Colonic mucosa (tissue), 4 donors: ENCODE measurements at places on chromosomes 11 and 22.

DNA sequence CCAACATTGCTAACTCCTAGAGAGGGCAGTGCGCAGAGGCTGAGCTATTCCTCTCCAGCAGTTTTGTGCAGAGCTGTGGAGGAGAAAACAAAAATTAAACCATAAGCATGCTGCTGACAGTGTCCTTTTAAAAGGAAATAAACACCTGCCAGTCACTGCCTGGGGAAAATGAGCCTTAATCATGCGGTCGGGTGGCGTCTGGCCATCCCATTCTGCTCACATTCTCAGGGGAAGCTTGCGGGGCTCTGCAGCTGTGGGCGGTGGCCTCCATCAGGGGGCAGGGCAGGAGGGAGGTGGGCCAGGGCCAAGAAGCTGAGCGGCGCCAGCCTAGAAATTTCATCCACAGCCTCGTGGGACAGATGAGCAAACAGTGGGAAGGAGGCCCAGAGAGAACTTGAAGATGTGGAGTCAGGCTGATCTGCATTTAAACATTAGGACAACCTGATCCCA lies 71.0 kb upstream of the TP53I11 start:
- DNase-seq = peak; percentile 49

DNA sequence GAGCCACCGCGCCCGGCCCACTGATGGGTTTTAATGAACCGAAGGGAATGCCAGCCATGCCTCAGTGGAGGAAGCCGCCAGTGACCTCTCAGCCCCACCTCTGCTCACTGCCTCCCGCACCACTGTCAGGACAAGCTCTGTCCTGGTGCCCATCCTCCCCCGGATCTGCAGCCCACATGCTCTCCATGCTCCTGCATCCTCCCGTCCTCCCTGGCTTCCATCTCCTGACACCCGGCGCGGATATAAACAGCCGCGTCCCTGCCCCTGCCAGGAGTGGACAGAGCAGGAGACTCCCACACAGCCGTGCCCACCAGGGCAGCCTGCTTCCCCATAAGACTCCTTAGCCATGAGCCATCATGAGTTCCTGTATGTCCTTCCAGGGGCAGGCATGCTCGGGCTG lies 26.9 kb downstream of the MACROD1 start:
- no peak for DNase-seq

DNA sequence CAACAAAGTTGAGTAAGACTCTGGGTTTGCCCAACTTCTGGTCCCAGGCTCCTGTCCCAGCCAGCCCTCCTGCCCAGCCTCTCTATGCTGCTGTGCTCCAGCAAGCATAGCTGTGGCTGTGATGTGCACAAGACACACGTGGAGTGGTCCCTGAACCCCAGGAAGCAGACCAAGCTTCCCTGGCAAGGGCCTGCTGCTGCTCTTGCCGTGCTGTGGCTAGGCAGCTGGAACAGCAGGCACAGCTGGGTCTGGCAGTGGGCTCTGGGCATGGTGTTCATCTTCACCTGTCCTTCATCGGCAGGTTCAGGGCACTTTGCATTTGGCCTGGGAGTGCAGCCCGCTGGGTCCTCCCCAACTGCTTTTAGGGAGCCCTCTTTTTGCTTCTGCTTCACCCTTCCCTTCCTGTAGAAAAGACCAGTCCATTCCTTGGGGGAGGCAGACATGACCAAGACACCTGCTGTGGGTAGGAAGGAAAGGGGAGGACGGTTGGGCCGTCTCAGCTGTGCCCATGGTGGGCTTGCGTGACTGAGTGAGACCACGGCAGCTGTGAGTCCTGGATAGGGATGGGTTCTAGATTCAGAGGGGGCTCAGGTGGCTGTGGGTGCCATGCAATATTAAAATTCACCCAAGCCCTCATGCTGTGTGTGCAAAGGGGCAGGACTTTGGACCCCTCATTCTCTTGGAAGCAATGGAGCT lies 26.1 kb upstream of the ETS1 start:
- DNase-seq = no peak

DNA sequence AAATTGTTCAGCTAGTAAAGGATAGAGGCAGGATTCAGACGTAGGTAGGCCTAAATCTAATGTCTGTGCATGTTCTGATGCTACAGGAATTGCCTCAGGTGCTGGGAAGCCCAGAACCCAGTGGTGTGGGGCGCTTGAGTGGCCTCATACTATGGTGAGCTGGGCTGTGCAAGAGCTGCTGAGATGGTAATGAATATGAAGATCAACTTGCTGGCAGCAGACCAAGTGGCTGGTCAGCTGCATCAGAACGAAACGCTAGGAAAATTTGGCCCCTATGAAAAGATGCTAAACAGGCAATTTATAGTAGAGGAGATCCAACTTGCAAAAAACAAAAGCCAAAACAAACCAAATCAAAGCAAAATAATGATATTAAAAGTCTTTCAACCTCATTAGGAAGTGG lies 102.7 kb downstream of the INSC start:
- DNase-seq = no peak

GRCh38 chr11:57513911-57514537 lies 1.5 kb downstream of the SLC43A1 start:
- peak; percentile 58 for DNase-seq

- DNase-seq = no peak
These were observed 6.2 kb downstream of the MRGPRF start for GRCh38 chr11:69006816-69007215.

GRCh38 chr11:34086554-34087283 lies 18.7 kb upstream of the NAT10 start:
- DNase-seq = no peak

DNA sequence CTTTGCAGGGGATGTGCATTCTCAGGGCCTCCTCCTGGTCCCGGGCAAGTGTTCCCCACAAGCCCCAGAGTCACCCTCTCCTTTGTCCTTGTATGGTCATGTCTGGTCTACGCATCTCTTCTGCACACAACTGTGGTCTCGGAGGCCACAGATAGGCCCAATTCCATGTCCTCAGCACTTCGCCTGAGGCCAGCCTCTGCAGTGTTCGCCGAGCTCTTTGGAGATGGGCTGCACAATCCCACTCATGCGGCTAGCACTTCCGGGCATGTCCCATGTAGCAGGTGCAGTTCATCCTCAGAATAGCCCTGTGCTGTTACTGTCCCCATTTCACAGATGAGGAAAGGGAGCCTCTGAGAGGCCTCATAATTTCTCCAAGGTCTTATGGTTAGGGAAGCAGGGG lies 7.6 kb downstream of the PARVG start:
- no peak for DNase-seq

- no peak for DNase-seq
These were observed 3.2 kb upstream of the POGLUT3 start for GRCh38 chr11:108501396-108501795.

DNA sequence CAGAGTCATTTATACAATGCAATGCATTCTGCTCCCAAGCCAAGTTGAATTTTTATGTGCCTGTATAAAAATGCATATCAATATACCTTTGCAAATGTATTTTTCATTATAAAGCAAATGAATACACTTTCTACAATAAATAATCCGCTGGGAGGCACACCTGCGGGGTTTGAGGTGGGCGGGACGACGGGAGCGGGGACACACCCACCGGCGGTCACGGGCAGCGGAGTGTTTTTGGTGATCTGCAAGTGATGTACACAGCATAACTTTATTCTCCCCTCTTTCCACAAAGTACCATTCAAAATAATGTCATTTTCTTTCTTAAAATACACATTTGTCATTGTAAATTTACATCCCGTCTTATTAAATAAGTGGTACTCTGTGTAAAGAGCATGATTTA lies 54.1 kb downstream of the BRD1 start:
- DNase-seq = no peak

- no peak for DNase-seq
These were observed 99.3 kb upstream of the GAL start for GRCh38 chr11:68584991-68585524.

- peak; percentile 41 for DNase-seq
These were observed 38.5 kb upstream of the NAV2 start for GRCh38 chr11:19673924-19674729.

- no peak for DNase-seq
These were observed 74.2 kb downstream of the MYO7A start for GRCh38 chr11:77201991-77202841.

DNA sequence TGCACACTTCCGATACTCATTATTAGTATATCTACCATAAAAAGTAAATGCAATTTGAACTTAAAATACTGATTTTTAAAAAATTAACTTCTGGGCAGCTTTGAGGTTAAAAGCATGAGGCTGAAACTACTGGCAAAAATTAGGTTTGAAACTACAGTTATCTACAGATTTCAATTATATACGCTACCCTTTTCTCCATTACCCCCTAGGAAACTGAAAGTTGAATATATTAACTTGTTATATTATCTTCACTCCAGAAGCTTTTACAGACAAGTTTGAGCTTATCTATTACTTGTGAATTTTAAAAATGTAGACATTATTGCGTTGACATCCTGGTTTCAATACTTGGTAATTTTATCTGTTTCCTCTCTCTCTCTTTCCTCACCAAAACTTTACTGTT lies 96.7 kb upstream of the DDI1 start:
- DNase-seq = no peak

DNA sequence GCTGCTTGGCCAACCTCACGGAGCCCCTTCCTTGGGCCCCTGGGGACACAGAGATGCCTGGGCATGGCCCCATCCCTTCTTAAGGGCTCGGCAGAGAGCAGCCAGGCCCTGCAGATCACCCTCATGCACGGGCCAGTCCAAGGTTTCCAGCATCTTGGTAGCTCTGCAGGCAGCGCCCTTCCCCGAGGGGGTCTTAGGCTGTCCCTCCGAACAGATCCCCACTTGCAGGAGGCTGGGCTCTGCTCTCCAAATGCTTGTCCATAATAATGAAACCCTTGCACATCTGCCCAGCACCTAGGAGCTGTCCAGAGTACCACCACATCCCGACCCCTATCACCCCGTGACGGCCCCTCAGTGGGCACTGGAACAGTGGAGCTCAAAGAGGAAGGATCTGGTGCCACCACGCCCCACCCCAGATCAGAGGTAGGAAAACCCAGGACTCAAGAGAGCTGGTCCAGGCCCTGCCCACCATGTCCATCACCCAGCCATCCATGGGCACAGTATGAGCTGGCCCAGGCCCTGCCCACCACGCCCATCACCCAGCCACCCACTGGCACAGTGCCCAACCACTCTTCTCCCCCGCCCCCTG lies 92.5 kb upstream of the PRR5 start:
- DNase-seq = no peak

- DNase-seq = peak; percentile 13
These were observed 24.6 kb upstream of the LMO1 start for GRCh38 chr11:8288166-8288772.

DNA sequence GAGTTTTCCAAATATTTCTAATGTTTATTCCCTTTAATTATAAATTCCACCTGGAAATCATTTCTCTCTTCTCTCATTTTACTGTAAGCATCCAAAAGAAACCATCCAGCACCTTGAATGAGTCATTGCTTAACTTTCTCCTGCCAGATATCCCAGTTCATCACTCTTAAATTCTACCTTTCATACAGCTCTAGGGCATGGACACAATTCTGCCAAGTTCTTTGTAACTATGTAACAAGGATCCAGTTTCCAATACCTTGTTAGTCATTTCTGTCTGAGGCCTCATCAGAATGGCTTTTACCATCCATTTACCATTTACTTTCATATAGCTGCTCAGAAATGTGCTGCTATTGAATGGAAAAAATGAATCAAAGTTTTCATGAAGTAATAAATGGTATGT lies 455.4 kb upstream of the TENM4 start:
- no peak for DNase-seq

GRCh38 chr11:62710001-62710345 lies 2.5 kb downstream of the GNG3 start:
- DNase-seq = peak; percentile 45

- no peak for DNase-seq
These were observed 83.8 kb upstream of the FIBIN start for GRCh38 chr11:26909991-26910591.

DNA sequence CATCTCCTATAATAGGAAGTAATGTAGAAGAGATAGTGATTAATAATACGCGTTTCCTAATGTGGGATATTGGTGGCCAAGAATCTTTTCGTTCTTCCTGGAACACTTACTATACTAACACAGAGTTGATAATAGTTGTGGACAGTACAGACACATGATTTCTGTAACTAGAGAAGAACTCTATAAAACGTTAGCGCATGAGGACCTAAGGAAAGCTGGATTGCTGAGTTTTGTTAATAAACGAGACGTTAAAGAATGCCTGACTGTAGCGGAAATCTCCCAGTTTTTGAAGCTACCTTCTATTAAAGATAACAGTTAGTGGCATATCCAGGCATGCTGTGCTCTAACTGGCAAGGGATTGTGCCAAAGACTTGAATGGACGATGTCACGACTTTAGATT lies 83.3 kb downstream of the GGT1 start:
- DNase-seq = no peak

DNA sequence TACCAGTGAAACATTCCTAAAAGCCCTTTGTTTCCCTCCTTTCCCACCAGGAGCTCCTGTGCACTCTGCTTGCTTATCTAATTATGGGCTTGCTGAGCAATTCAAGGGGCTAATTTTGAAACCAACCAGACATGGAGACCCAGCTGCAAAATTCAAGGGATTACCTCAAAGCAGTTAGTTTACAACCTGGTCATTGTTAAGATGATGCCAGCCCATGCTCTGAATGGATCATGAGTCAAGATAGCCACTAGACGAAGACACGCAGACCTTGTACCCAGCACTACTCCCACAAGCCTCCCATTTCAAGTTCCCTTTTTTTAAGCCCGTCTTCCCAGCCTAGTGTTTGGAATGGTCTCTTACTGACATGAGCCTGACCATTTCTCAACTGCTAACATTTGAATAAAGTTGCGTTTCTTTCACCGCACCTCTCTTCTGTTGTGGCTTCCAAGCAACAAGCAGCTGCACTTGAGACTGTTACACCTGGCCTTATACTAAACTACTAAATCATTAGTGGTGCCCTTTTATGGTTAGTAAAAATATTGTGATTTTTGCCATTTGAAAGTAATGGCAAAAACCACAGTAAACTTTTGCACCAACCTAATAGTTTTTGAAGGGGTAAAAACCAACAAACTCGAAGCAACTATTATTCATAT lies 315.3 kb upstream of the LUZP2 start:
- DNase-seq = no peak

DNA sequence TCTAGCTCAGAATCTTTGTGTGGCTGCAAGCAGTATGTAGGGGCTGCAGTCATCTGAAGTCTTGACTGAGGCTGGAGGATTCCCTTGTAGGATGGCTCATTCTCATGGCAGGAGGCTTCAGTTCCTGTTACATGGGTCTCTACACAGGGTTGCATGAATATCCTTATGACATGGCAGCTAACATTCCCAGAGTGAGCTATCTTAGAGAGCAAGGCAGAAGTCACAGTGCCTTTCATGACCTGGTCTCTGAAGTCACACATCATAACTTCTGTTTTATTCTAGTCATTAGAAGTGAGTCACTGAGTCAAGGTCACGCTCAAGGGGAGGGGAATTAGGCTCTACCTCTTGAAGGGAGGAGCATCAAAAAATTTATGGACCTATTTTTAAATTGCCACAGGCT lies 10.3 kb upstream of the SPON1 start:
- no peak for DNase-seq

GRCh38 chr11:44286268-44286880 lies 23.6 kb downstream of the ALX4 start:
- DNase-seq = peak; percentile 33

DNA sequence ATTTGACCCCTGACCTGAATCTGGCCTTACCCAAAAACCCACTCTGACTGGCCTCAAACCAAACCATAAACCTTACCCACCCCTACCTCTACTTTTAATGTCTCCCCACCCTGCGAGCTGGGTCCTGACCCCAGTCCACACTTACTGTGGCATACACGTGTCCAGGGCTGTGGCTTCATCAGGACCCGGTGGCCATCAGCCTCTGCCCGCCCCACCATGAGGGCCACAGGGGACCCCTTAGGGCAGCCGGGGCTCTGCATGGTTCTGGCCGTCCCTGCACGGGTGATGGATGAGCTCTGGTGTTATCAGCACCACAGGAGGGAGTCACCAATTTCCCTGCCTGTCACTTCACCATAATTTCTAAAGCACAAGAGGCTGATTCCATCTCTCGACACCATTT lies 87.5 kb upstream of the LMO1 start:
- no peak for DNase-seq
